ENCODE measurements at places on chromosomes 2 and 18.

DNA sequence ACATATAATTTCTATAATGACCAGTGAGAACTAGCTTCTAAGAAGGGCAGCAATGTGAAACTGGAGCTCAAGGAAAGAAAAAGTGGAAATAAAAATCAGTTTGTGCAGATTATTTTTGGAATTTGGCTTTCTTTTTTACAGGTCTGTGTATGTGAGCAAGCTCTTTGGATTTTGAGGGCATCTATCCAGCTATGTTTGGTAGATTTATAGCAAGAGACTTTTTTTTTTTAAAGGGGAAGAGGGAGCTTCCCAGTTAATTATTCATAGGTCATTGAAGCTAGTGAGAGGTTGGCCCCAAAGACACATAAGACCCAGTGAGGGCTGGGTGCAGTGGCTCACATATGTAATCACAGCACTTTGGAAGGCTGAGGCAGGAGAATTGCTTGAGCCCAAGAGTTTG lies 24.0 kb upstream of the COLEC12 start:
- no peak for DNase-seq

- no peak for DNase-seq
Measured at GRCh38 chr18:21865043-21865442, 124.5 kb downstream of the MIB1 start.

- DNase-seq, result no peak
Measured at GRCh38 chr18:51447351-51448342, 250.2 kb upstream of the MEX3C start.

DNA sequence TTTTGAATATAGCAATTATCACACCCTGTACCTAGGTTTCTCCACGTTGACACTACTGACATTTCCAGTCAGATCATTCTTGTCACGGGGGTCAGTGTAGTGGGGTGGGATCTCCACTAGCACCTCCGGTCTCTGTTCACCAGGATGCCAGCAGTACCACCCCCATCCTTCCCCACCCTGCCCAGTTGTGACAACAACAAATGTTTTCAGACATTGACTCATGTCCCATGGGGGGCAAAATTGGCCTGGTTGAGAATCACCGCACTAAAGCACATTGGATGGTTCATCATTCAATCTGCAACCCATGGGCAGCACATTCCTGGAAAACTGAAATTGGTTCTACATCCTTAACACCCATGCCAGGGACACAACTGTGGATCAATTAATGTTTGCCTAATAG lies 32.3 kb downstream of the FEZ2 start:
- DNase-seq, result no peak

DNA sequence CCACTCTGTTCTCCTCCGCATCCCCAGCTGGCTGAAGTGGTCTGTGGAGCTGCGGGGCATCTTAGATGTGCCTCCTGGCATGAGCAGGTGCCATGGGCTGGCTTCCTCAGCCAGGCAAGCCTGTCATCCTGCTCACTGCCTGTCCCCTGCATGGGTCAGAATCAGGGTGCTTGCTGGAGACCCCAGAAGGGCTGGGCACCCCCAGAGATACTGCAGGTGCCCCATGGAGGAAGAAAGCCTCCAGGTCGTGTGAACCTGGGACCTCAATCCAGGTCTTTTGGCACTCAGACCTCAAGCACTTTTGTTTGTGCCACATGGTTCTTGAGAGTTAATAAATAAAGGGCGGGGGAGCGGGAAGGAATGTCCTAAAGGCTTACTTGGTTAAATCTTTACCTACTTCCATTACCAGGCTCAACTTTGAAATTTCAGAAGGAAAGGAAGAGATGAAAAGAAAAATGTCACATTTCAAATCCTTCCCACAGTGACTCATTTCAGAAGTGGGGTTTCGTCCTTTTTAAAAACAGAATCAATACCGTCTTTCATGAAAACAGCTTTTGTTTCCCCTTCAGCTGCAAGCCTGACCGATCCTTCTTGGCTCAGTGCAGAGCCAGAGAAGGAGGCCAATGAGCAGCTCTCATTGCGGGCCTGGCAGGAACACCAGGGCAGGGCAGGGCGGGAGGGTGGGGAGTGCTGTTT lies 69.9 kb downstream of the RHOB start:
- no peak for DNase-seq

GRCh38 chr2:240584486-240585031 lies 2.0 kb upstream of the CAPN10 start:
- DNase-seq, result peak; percentile 98

DNA sequence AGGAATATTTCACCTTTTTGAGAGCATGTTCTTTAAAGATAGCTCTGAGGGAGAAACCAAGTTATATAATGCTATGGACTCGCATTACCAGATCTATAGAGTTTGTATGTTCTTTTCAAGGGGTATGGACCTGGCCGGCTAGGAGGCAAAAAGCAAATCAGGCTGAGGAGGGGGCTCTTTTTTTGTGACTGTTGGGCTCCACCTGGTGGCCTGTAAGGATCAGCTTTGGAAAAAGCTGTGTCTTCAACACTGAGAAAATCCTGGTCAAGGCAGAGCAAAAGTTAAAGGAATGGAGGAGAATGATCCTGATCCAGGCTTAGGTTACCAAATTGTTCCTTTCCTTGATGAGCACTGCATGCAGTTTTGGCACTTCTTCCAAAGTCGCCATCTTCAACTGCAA lies 180.5 kb downstream of the DIS3L2 start:
- DNase-seq, result peak; percentile 27

GRCh38 chr2:72037261-72037666 lies 110.4 kb downstream of the CYP26B1 start:
- no peak for DNase-seq

DNA sequence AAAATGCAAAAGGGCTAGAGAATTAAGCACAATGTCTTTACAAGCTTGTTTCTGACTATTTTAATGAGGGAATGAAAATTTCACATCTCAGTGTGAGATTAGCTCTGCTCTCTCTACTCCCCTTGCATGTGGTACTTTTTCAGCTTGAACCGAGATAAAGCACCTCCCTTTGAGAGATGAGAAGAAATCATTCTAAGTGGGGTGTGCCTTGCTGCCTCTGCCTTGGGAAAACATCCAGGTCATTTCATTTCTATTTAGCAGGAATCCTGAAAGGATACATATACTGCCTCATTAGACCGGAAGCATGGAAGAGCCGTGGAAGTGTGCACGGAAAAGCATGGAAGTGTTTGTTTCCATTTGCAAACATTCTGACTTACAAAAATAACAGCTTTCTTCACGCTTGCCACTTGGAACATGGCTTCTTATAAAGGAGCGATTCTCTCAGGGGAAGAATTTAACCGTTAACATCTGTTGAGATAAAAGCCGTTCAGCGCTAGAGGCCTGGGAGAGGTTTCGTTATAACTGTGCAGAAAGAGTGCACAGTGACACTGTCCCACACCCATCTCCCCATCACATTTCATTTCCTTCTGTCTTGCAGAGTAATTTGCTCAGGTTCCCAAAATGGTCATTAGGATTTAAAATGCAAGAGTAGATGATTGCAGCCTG lies 16.7 kb downstream of the NOSTRIN start:
- DNase-seq, result no peak

- peak; percentile 73 for DNase-seq
Measured at GRCh38 chr2:151264157-151264825, 2.6 kb upstream of the RBM43 start.

DNA sequence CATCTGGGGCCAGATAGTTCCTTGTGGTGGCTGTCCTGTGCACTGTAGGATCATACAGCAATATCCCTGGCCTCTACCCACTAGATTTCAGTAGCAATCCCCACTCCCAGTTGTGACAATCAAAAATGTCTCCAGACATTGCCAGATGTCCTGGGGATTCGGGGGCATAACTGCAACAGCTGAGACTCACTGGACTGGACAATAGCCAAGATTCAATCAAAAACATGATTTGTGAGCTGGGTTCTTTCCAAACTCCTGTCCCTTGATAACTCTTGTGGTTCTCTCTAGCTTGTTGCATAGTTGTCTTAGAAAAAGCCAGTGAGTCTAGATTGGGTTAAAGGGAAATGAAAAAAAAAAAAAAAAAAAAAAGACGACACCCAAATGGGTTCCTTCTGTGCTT lies 293.4 kb downstream of the CELF4 start:
- DNase-seq, result peak; percentile 87

DNA sequence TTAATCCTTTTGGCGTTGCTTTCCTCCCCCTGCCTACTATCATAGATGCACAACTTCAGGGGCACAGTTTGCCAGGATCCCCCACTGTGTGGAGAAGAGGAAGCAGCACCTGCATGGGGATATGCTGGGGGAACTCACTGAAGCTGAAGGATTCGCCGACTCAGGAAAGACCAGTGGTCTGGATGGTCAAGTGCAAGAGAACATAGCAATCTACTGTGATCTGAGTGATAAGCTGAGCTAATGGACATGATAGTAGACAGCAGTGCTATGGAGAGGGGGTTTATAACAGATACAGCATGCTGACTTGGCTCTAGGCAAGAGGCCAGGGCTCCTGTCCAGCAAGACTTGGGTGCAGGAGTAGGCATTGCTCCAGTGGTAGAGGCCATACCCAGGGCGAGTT lies 124.4 kb upstream of the NRP2 start:
- no peak for DNase-seq

DNA sequence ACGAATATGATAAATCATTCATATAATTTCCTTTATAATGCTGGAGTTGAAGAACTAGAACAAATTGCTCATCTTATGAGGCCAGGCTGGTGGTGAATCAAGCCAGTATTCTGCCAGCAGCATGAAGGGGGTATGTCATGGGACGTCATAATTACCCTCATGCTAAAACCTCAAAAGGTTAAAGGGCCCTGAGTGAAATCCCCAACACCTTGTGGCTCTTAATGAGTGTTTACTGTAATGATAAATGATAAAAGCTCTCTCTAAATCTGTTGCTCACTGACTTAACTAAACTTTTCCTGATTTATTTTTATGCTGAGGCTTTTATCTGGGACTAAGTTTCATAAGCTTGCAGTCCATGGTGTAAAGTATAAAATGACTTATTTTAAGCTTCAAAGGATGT lies 18.3 kb upstream of the NEDD4L start:
- DNase-seq, result no peak

DNA sequence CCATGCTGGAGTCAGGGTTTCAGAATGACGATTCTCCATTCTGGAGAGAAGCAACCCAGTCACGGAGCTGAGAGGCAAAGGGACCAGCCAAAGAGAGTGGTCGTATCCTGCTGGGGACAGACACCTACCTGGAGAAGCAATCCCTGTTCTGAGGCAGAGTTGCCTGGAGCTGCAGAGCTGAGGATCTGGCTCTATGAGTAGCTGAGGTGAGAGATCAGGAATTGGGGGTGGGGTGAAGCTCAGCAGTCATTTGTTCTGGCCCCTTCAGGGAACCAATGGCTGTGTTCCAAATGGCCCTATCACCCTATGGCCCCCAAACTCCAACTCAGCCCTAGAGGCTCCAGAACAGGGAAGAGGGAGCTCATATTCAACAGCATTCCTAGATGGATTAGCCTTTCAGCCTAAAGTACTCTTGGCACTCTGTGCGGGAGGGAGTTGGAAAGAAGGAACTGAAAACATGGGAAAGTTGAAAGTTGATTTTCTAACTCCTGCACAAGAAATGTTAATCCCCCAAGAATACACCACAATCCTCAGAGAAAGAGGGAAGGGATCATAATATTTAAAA lies 3.3 kb upstream of the ATRAID start:
- no peak for DNase-seq
